ENCODE measurements at places on chromosomes 2 and 18. TPM values are rescaled to one million over a fixed set of nuclear protein-coding genes. Genes with fewer than 3 reads are reported as not detected.

The PPP1R7 gene
- 87.2 TPM for polyA plus RNA-seq

The MC4R gene
- polyA plus RNA-seq: 0.45 TPM

The SLC8A1 gene
- 7.2 TPM for polyA plus RNA-seq

DNA sequence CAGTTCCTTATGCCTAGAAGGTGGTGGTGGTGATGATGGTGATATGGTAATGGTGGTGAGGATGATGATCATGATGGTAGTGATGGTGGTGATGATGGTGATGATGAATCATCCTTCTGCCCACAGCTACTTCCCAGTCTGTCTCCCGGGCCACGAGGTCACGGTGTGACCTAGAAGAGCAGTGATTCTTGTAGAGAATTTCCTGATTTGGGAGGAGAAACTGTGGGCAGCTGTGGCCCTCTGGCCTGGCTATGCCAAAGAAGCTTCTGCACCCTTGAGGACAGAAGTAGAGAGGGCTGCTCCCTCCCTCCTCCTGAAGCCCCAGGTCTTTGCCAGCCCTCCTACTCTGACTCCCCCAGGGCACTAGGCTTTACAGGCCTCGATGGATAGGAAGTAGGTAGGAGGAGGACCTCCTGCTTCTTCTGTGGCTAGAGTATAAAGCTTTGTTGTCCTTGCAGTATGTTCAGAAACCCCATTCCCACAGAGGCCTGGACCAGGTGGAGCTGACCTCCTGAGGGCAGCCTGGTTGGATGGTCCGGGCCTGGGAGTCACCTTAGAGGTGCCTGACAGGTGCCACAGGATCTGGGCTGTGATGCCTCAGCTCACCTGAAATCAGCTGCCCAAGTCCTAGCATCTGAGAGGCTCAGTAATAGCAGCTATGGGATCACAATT is 57.9 kb upstream of the EPAS1 start:
- no peak for DNase-seq

DNA sequence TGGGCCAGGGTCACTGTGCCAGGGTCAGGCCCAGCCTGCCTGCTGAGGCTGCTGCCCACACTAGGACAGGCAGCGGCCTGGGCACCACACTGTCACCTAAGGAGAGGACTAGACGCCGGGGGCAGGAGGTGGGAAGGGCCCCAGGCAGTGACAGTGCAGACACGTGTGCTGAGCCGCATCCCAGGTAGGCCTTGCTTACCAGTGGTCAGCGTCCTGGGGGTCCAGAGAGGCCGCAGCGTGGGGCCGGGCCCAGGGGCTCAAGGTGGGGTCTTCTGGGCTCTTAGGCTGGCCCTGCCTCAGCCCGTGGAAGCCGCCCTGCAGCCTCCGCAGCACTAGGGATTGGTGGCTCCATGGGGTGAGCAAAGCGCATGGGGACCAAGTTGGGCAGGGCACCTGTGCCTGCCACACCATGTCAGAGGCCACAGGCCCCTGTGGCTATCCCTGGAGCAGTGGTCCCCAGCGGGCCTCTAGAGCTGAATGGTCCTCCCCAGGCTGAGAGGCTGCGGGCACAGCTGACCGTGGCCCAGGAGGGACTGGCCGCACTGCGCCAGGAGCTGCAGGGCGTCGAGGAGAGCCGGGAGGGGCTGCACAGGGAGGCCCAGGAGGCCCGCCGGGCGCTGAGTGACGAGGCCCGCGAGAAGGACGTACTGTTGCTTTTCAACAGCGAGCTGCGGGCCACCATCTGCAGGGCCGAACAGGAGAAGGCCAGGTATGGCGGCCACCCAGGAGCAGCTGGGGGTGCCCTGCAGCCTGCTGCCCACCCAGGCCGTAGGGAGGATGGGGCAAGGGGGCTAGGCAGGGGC is 35.2 kb upstream of the SNED1 start:
- no peak for DNase-seq

All from hindlimb muscle (tissue), 1 donor.